ENCODE measurements at places on chromosomes 2 and 18. TPM values are rescaled to one million over a fixed set of nuclear protein-coding genes. Genes with fewer than 3 reads are reported as not detected.

RAB17 gene
- 0.12 TPM for total RNA-seq

UGGT1 gene
- 19.5 TPM for total RNA-seq

SPR gene
- total RNA-seq: 147 TPM

BCL2 gene
- total RNA-seq: 0.58 TPM

ABCG5 gene
- not detected for total RNA-seq

MATN3 gene
- 12.3 TPM for total RNA-seq

CCBE1 gene
- total RNA-seq: 8.3 TPM

PDE11A gene
- 0.58 TPM for total RNA-seq

TFCP2L1 gene
- 0.74 TPM for total RNA-seq

TRAPPC12 gene
- total RNA-seq: 67.0 TPM

ZC3H15 gene
- total RNA-seq: 87.9 TPM

RGPD3 gene
- total RNA-seq: 0.19 TPM

DCDC2C gene
- 0.36 TPM for total RNA-seq

SCTR gene
- not detected for total RNA-seq

RGPD6 gene
- total RNA-seq: 9.1 TPM

SLC4A3 gene
- total RNA-seq: 2.4 TPM

METTL4 gene
- total RNA-seq: 6.3 TPM

MC4R gene
- not detected for total RNA-seq

POTEE gene
- 0.03 TPM for total RNA-seq

LAMA1 gene
- total RNA-seq: not detected

IL1B gene
- total RNA-seq: 0.18 TPM

ATP5MC3 gene
- 481 TPM for total RNA-seq

SCN7A gene
- not detected for total RNA-seq
